ENCODE measurements at places on chromosomes 4 and X.

GRCh38 chr4:78922207-78922606, 17.0 kb downstream of the PAQR3 start:
- DNase-seq, result no peak

- DNase-seq, result no peak
Observed at GRCh38 chrX:150018931-150019361, 80.7 kb upstream of the EOLA2 start.

DNA sequence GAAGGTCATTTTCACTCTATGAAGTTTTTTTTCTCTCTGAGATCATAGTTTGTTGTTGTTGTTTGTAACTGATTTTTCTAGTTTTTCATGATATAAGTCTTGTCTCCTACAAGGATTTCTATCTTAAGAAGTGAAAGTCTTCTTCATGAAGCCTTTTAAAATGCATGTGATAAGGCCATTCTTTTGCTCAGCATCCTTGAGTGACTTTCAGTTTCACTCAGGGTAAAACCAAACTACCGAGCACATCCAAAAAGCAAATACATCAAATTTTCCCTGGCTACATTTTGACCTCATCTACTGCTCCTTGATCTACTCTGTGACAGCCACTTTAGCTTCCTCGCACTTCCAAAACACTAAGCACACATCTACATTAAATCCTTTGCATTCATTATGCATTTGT, 580.7 kb downstream of the KCTD8 start:
- no peak for DNase-seq

DNA sequence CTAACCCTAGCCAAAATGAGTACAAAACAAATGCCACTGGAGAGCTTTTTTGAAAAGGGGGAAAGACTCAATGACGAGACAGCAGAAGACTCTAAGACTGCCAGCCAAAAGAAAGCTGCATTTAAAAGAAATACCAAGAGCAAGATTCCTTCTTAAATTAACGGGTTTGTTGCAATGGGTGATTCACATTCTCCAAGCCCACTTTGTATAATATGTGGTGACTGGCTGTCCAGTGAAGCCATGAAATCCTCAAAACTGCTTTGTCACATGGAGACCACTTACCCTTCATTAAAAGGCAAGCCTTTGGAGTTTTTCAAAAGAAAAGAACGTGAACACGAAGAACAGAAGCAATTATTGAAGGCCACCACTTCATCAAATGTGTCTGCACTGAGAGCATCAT, 68.2 kb downstream of the MRPL1 start:
- DNase-seq, result no peak

GRCh38 chrX:40107291-40108161, 9.8 kb upstream of the BCOR start:
- DNase-seq, result no peak

DNA sequence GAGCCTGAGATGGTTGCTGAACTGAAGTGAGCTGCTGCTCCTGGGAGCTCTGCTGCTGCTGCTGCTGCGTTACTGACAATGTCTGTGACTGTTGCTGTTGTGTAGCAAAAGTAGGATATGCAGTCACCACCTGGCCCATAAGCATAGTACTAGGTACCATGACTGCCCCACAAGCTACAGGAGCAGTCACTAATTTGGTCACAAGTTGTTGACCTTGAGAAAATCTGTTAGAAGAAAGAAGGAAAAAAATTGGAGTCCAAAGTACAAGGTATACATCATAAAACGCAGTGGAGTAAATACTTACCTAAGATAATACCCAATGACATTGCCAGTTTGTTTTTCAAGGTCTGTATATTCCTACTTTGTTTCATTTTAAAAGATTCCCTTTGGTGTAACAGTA, 42.6 kb downstream of the TMEM165 start:
- DNase-seq, result no peak

DNA sequence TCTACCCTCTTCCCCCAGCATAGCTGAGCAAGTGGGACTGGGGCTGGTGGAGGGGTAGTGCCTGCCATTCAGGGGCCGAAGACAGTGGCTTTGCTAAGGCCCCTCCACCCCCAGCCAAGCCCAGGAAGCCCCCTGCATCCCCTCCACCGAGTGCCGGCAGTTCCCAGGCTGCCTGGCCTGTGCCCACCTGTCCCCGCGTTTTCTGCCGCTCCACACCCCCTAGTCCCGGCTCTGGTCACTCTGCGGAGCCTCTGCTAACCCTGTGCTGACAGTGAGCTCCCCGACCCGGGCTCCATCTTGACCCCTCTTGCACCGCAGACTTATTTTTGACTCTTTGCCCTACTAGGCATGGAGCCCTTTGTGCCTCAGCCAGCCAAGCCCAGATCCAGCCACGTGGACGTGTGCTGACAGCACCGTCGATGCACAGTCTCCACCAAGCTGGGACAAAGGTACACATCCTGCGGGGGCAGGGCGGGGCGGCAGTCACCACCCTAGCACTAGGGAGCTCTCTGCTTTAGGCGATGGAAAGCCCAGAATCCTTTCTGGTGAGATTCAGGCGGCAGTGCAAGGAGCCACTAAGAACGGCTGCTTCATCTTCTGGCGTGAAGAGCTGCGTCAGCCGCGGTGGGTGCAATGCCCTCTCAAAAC, 96.6 kb downstream of the PHKA2 start:
- no peak for DNase-seq

DNA sequence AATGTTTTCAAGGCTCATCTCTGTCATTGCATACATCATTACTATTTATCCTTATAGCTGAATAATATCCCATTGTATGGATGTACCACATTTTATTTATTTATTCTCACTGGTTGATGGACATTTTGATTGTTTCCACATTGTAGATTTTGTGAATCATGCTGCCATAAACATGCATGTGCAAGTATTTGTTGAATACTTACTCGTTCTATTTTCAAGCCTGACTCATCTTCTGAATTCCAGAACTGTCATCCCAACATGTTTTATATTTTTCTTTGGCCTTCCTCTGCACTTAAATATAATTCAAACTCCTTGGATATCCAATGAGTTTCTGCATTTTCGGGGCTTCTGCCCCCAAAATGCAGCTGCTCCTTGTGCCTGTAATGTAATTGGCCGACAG, 77.6 kb downstream of the MXRA5 start:
- no peak for DNase-seq

GRCh38 chr4:141410839-141411238, 190.1 kb downstream of the ZNF330 start:
- no peak for DNase-seq

DNA sequence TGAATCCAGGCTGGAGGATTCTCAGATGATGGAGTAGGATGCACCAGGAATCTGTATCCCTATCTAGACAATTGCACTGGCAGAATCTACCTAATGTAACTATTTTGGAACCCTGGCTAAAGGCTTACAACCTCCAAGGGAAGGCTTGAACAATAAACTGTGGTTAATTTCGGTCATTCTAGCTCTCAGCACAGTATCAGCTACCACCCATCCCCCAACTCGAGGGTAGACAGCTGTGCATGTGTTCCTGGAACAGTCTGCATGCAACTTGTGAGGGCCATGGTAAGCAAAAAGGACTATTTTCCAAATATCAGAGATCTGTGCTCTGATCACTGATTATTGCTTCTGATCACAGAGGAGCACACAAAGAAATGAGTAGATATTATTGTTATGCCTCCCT, 34.0 kb downstream of the ELF2 start:
- no peak for DNase-seq

- peak; percentile 73 for DNase-seq
Observed at GRCh38 chrX:12791257-12792228, at the start of gene PRPS2. PRPS2 (plus strand) TSS chrX:12791412; CDS start chrX:12791498, 86 bp downstream.

DNA sequence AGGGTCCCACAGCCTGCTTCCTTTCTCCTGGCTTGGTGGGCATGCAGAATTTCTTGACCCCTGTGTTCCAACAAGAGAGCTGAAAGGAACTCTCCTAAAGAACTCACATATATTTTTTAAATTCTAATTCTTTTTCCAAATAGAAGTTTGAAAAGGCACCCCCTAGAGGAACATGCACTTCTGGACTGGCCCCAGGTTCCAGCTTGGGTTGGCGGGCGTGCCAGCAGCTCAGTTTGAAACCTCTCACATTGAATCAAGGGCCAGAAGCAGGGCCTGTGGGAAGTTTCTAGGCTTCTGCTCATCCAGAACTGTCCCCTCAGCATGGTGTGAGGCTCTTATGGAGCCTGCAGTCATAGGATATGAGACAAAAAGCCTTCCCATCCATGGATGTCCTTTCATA, 132.6 kb downstream of the ATG4A start:
- DNase-seq, result no peak

GRCh38 chr4:4320951-4321714, 31.1 kb downstream of the ZBTB49 start:
- no peak for DNase-seq

DNA sequence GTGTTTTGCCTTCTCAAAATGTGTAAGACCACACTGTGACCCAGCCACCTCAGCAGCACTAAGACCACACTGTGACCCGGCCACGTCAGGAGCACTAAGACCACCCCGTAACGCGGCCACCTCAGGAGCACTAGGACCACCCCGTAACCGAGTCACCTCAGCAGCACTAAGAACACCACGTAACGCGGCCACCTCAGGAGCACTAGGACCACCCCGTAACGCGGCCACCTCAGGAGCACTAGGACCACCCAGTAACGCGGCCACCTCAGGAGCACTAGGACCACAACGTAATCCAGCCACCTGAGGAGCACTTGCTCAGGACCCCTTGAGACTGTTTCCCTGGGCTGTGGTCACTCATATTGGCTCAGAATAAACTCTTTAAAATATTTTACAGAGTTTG, 71.7 kb downstream of the MTNR1A start:
- no peak for DNase-seq

DNA sequence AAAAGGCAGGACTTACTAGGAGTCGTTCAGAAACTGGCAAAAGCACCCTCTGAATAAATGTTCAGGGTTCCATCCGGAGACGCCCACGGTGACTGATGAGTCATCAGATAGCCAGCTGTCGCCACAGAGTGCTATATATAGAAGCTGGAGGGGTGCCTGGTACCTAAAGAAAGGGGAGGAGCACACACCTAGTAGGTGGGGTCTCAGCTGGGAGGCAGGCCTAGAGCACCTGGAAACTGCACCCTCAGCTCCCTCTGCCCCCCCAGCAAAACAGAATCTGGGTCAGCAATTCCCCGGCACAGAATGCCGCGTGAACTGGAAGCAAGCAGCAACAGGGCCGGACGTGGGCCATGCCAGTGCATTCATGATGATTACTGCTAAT, 242.0 kb downstream of the BCOR start:
- DNase-seq, result peak; percentile 56

- peak; percentile 13 for DNase-seq
Observed at GRCh38 chr4:138938366-138938690, 77.3 kb upstream of the NOCT start.

DNA sequence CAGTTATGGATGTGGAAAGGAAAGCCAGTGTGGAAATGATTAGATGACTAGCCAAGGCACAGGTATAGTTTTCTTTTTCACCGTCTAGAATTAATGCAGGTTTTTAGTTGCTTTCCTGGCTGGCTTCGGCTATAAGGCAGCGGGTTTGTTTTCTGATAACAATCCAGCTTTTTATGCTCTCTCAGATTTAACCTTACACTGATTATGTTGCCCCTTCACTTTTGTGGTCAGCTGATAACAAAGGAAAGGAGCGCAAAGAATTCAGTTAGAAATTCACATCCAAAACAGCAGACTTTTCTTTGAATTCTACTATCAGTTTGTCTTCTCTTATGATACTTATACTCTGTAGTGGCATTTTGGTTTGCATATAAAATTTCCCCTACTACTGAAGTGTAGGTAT, 94.2 kb upstream of the CENPE start:
- no peak for DNase-seq

- DNase-seq, result no peak
Observed at GRCh38 chr4:78002260-78002659, 54.9 kb upstream of the FRAS1 start.

- DNase-seq, result no peak
Observed at GRCh38 chr4:83449009-83449408, 6.6 kb downstream of the HELQ start.

- no peak for DNase-seq
Observed at GRCh38 chrX:29940750-29941149, 274.6 kb upstream of the MAGEB2 start.

DNA sequence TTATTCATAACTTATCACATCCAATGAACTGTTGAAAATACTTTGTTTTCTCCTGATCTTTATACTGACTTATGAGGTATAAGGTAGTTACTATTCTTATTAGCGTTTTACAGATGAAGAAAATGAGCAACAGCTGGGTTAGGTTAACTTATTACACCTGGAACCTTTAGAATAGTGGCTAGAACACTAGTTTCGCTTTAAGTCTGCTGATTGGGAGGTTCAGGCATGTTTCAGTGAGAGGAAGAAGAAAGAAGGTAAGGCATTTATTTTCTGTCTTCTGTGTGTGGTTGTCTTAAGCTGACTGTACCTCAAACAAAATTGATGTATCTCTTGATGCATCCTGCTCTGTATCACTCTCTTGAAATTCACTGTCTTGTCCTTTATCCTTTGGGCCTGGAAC, 302.5 kb downstream of the GRID2 start:
- no peak for DNase-seq

GRCh38 chr4:131304686-131305085, 1844.4 kb upstream of the PCDH10 start:
- no peak for DNase-seq

DNA sequence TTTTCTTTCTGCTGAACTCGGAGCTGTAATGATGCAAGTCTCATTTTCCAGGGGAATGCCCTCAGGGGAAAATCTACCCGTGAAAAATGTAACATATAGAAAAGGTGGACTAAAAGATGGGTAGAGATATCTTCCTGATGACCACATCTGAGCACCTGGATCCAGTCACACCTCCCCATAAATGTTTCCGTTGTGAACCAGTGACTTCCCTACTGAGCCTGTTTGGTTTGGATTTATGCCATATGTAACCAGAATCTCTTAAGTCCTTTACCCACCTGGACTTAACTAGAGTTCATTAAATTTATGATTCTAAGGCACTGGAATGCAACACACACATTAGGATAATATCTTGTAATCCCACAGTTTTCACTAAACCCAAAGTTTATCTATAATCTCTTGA, 171.1 kb downstream of the ZNF330 start:
- no peak for DNase-seq

DNA sequence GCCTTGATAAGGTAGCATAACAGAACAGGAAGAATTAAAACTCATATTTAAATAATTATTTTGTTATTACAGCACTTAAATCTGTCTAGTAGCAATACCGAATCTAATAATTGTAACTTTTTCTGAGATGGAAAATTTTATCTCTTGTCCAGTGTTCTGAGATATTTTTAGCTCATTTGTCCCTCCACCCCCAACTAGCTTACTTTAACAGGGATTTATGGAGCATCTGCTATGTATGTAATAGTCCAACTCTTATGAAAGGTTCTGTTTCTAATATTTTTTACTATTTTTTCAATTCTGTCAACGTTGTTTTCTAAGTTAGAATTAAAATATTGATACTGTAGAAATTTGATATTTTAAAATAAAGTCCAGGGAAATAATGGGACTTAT, 38.2 kb upstream of the NUDT6 start:
- DNase-seq, result no peak

GRCh38 chrX:154727871-154728270, 23.0 kb downstream of the GAB3 start:
- no peak for DNase-seq

- no peak for DNase-seq
Observed at GRCh38 chr4:15963001-15963451, at the start of gene FGFBP2. FGFBP2 (minus strand) TSS chr4:15963175; CDS start chr4:15963129, 46 bp downstream.

All from CD4-positive, alpha-beta T cell (primary cell).